ENCODE measurements at places on chromosomes 5 and 9. TPM values are rescaled to one million over a fixed set of nuclear protein-coding genes. Genes with fewer than 3 reads are reported as not detected.

Gene HSPB3
- total RNA-seq = not detected

Gene ZDHHC11
- total RNA-seq = 4.4 TPM

Gene FGF1
- total RNA-seq = 0.73 TPM

- H3K36me3 ChIP-seq = peaks cover 70% of the 10 kb centered on the region
- H3K4me3 ChIP-seq = no peak overlapping the region
- no peaks in the 10 kb centered on the region for H3K27me3 ChIP-seq
- H3K27ac ChIP-seq = no peak overlapping the region
- H3K4me1 ChIP-seq = peaks cover 36% of the 10 kb centered on the region
Observed at GRCh38 chr5:172353846-172354245, 70.3 kb upstream of the UBTD2 start.

DNA sequence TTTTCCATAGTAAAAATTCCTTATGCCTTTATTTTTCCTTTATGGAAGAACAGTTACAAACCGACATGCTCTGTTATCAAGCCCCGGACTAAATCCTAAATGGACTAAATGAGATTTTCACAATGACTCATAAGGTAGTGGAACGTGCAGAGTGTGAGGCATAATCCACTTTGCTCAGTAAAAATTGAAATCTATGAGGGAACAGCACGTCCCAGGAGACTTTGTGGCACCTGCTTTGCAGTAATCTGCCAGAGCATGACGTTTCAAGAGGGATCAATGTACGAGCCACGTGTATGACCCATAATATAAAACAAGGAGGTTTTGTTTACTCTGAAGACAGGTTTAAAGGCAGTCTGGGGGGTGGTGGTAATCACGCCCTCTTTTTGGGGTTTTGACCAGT, 83.8 kb upstream of the GNA14 start:
- peaks cover 9% of the 10 kb centered on the region for H3K4me1 ChIP-seq
- H3K4me3 ChIP-seq = no peak overlapping the region
- H3K27ac ChIP-seq = no peak overlapping the region
- H3K27me3 ChIP-seq = no peaks in the 10 kb centered on the region
- H3K36me3 ChIP-seq = peaks cover 24% of the 10 kb centered on the region

DNA sequence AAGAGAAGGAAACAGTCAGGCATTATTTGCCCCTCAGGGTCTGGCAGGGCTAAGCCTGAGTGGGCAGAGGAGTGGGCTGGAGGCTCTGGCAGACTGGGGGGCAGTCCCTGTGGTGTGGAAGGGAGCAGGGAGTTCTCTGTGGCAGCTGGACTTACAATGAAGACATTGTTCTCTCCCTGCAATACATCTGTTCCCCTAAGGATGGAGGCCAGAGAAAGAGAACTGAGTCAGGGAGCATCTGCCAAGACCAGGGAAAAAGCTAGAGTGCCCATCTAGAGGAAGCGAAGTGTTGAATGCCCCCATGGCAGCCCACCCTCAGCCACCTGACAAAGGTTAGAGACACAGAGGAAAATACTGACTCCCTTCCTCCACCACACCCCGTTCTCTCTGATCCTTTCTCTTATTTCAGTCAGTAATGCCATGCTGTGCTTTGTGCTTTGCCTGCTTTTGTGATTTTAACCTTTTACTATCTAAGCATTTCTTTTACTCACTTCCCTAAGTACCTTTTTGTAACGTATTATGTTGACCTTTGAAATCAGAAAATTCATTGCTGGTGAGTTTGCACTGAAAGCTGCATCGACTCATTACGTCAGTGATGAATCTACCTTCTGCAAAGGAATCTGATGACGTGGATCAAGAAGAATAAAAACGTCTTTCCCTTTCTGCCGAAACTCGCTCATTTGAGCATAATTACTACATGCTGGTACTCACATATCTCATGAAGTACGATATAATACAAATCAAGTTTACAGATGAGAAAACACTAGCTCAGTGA, 76.0 kb downstream of the ACTL7B start:
- peaks cover 42% of the 10 kb centered on the region for H3K27me3 ChIP-seq
- no peak overlapping the region for H3K27ac ChIP-seq
- DNase-seq = no peak
- H3K36me3 ChIP-seq = no peaks in the 10 kb centered on the region
- H3K4me1 ChIP-seq = peaks cover 26% of the 10 kb centered on the region

DNA sequence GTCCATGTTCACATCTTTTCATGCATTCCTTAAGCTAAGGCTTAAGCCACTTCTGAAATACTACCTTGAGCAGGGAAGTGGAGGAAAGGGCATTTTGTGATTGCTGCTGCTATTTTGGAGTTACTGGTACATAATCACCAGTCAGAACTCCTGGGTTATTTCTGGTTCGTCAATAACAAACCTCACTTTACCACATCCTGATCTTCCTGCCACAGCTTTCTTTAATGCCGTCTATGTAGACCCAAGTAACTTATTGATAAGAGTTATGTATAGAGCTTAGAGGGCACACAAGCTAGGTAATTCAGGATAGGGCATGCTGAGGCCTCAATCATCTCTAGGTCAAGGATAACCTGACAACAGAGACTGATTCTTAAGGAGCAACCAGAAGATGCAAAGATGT, 120.7 kb downstream of the DOCK8 start:
- no peak overlapping the region for H3K27ac ChIP-seq
- DNase-seq = no peak
- H3K36me3 ChIP-seq = no peaks in the 10 kb centered on the region
- H3K4me3 ChIP-seq = no peak overlapping the region

- no peaks in the 10 kb centered on the region for H3K27me3 ChIP-seq
- H3K4me3 ChIP-seq = no peak overlapping the region
- H3K36me3 ChIP-seq = peaks cover 4% of the 10 kb centered on the region
- H3K4me1 ChIP-seq = peaks cover 18% of the 10 kb centered on the region
Observed at GRCh38 chr5:158297002-158297527, 438.1 kb upstream of the CLINT1 start.

DNA sequence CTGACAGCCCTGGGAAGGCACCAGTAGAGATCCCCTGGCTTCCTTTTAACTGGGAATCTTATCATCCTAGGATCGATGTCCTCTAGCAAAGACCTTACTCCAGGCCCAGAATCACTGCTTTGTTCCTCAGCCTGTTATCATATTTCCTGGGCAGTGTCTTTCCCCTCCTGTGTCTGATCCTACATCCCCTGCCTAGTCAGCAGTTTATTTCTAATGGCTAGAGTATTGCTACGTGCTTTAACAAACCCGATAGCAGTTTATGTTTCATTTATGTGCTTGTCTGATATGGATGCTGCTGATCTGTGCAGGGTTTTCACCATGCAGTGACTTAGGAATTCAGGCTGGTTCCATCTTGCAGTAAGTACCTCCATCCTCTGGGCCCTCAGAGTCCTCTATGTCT, 20.9 kb upstream of the BARX1 start:
- no peaks in the 10 kb centered on the region for H3K36me3 ChIP-seq
- H3K4me1 ChIP-seq = peaks cover 6% of the 10 kb centered on the region
- H3K27me3 ChIP-seq = peaks cover 19% of the 10 kb centered on the region
- H3K27ac ChIP-seq = no peak overlapping the region

DNA sequence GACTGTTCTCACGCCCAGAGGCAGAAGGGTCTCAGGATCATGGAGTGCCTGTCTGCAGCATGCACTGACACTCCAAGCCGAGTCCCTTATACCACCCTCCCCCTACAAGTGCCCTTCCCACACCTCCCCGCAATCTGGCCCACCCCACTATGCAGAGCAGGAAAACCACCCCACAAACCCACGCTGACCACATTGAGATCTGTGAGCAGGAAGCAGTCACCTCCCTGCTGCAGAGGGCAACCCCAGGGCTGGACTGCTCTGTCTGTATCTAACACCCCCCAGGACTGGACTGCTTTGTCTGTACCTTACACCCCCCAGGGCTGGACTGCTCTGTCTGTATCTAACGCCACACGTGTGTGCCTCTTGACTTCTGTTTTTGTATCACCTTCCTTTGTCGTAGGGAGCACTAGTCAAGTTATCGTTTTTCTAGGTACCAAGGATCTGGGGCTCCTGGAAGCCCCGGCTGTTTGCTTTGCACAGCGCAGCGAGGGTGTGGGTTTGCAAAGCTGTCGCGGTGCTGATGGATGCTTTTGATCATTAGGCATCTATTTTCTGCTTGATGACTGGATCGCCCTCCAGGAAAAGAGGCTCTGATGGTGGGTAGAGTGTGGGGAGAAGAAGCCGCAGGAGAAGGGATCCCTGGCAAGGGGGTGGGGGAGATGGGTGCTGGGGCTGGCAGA, 21.5 kb downstream of the OLFM1 start:
- H3K36me3 ChIP-seq = no peaks in the 10 kb centered on the region
- DNase-seq = no peak
- no peak overlapping the region for H3K4me3 ChIP-seq
- H3K27ac ChIP-seq = no peak overlapping the region
- H3K4me1 ChIP-seq = no peaks in the 10 kb centered on the region

GRCh38 chr9:32326146-32326545, 58.3 kb upstream of the ACO1 start:
- no peaks in the 10 kb centered on the region for H3K36me3 ChIP-seq
- no peak overlapping the region for H3K27ac ChIP-seq
- no peaks in the 10 kb centered on the region for H3K4me1 ChIP-seq
- H3K4me3 ChIP-seq = no peak overlapping the region

Measured in osteocyte (in vitro differentiated cells).